ENCODE measurements at places on chromosomes 5 and 9.

DNA sequence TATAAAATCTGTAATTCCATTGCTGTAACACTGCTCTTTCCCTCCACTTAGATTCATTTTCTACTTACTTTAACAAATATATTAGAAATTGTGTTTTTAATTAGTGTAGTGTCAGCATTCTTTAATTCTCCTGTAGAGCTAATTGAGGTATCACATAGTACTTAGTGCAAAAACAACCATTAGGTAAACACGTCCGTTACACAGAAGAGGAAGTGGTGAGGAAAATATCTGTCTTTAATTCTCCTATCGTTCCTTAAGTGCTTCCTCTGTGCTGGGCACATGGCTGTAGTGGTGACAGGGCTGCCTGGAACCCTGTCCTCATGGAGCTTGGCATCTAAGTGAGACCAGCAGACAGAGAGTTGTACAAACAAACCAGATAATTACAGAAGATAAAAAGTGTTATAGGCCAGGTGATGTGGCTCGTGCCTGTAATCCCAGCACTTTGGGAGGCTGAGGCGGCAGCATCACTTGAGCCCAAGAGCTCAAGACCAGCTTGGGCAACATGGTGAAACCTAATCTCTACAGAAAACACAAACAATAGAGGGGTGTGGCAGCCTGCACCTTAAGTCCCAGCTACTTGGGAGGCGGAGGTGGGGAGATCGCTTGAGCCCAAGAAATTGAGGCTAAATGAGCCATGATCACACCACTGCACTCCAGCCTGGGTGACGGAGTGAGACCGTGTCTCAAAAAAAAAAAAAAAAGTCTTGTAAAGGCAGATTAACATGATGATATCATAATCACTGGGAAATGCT lies 36.4 kb downstream of the PARP8 start:
- no peak for DNase-seq

DNA sequence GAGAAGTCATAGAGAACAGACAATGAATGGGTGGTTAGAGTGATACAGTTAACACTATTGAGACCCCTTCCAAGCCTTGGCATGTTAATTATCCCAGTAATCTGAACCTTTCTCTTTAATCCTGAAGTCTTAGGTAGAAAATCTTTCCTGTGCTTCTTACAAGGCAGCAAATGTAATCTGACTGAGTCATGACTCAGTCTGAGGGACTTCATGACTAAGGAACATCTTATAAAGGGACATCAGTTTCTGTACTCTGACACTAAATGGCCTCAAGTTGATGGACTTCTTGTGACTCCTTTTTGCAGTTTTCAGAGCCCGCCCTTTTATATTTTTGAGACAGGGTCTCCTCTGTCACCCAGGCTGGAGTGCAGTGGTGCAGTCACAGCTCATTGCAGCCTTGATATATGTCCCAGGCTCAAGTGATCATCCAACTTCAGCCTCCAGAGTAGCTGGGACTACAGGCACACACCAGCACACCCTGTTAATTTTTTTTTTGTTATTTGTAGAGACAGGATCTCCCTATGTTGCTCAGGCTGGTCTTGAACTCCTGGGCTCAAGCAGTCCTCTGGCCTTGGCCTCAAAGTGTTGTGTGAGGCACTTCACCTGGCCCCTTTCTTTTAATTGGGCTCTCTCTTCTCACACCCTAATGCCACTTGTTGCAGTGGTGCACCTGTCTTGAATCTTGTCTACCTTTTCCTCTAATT lies 9.5 kb downstream of the EXOSC3 start:
- DNase-seq, result no peak

- DNase-seq, result no peak
Measured at GRCh38 chr5:62341783-62342475, 35.9 kb downstream of the KIF2A start.

DNA sequence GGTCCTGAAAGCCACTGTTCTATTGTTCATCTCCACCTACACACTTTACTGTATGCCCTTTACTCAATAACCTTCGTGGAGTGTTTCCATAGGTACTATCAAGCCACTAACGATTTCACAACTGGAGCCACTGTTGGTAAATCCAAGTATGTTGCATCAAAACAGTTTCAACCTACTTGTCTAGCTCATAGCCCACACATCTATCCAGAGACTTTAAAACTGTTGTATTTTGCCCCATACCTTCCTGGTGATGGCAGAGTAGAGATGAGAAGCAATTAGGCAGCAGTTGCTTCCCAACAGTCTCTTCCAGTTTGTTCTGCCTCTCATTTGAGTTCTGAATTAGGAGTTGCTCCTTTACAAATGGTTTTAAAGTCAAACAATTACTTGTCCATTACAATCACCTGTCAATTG lies 607 bp downstream of the FAXDC2 start:
- DNase-seq, result peak; percentile 44

- no peak for DNase-seq
Measured at GRCh38 chr9:125649315-125649714, 57.7 kb downstream of the MAPKAP1 start.

DNA sequence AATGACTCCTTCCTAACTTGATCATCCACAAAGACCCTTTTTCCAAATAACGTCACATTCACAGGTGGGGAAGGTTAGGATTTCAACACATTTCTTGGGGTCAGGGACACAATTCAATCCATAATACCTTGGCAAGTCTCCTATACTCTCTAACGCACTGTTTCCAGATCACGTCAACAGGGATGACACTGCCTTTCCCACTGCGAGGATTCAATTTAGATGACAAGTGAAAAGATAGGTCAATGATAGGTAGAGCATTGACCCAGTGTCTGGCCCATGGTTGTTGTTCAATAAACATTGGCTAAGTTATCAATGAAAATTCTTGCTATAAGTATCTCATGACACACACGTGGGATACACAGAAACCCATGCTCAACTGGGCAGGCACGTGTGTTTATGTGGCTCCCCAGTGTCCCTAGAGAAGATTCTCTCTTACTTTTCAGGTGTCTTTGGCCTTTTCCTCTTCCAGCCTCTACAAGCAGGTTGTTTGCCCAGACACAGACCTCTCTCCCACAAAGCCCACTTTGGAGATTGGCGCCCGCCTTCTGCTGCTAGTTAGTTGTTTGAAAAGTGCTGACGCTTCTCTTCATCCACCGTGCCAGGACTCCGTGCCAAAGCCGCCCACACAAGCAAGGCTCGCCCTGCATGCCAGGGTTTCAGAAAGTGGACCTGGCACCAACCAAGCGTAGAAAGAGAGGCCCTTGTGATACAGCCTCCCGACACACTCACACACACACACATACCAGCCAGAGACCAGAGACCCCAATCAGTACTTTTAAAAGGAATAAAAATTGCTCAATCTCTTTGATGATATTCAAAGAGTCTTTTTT lies 594.5 kb downstream of the BNC2 start:
- no peak for DNase-seq

- no peak for DNase-seq
Measured at GRCh38 chr9:70392850-70393249, 21.6 kb downstream of the KLF9 start.

DNA sequence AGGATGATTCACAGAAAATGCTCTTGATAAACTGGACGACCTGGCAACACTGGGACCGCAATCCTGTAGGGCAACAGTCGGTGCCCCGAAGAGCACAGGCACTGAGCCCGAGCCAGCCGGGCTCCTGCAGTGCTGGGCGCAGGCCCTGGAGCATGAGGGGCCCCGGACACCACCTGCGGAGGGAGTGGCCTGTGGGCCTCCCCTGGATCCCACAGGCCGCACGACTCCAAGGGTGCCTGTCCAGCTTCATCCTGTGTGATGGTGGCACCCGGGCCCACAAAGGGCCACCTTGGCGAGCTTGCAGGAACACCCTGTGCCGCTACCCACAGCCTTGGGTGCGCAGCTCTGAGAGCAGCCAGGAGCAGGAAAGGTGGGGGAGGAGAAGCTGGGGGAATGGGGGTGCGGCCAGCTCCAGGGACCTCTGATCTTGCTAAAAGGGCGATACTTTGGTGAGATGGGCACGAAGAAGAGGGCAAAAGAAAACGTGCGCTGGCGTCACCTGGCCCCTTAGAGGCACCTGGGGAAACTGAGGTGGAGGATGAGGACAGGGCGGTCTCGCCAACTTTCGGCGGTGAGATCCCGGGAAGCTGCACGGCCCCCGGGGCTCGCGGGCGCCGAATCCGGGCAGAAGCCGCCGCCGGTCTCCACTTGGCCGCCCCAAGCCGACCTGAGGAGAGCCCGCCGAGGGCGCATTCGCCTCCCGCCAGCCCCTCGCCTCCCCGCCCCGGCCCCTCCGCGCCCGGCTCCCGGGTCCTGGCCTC lies 722 bp downstream of the TBC1D9B start:
- peak; percentile 17 for DNase-seq

- DNase-seq, result no peak
Measured at GRCh38 chr5:31172881-31173280, 20.6 kb upstream of the CDH6 start.

- no peak for DNase-seq
Measured at GRCh38 chr5:3181671-3182070, 414.0 kb upstream of the IRX1 start.

- no peak for DNase-seq
Measured at GRCh38 chr9:132585954-132586829, 3.8 kb downstream of the BARHL1 start.

GRCh38 chr5:170886210-170886894 lies 24.5 kb downstream of the RANBP17 start:
- peak; percentile 37 for DNase-seq

GRCh38 chr5:160083501-160083900 lies 35.7 kb downstream of the PWWP2A start:
- DNase-seq, result no peak

DNA sequence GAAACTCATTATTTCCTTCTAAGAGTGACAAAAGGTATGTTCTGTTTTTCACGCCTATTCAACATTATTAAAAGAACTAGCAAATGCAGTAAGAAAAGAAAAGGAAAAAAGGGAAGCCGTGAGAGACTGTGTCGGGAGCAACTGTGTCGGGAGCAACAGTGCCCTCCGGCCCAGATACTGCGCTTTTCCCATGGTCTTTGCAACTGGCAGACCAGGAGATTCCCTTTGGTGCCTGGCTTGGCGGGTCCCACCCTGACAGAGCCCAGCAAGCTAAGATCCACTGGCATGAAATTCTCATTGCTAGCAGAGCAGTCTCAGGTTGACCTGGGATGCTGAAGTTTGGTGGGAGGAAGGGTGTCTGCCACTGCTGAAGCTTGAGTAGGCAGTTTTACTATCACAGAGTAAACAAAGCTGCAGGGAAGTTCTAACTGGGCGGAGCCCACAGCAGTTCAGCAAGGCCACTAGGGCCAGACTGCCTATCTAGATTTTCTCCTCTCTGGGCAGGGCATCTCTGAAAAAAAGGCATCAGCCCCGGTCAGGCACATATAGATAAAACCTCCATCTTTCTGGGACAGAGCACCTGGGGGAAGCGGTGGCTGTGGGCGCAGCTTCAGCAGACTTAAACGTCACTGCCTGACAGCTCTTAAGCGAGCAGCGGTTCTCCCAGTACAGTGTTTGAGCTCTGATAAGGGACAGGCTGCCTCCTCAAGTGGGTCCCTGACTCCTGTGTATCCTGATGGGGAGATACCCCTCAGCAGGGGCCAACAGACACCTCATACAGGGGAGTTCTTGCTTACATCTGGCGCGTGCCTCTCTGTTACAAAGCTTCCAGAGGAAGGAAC lies 1237.4 kb upstream of the CDH18 start:
- DNase-seq, result no peak

DNA sequence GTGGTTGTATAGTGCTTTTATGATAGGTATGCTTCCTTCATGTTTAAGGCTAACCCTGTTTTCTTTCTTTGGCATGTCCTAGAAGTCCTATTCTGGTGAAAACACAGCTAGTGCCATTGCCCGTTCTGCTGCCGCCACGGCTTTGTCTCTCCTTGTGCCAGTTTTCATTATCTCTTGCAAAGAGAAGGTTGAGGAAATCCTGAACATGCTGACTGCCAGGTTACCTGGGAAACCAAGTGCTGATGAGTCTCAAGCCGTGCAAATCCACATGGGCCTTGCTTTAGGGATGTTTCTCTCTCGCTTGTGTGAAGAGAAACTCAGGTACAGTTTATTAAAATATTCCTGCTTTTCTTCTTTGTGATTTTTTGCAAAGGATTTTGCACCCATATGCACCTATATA lies 102.2 kb downstream of the HACD4 start:
- no peak for DNase-seq

- peak; percentile 76 for DNase-seq
Measured at GRCh38 chr5:163504079-163504931, 1.1 kb upstream of the MAT2B start.

GRCh38 chr9:89881431-89881830 lies 276.6 kb downstream of the GADD45G start:
- no peak for DNase-seq

DNA sequence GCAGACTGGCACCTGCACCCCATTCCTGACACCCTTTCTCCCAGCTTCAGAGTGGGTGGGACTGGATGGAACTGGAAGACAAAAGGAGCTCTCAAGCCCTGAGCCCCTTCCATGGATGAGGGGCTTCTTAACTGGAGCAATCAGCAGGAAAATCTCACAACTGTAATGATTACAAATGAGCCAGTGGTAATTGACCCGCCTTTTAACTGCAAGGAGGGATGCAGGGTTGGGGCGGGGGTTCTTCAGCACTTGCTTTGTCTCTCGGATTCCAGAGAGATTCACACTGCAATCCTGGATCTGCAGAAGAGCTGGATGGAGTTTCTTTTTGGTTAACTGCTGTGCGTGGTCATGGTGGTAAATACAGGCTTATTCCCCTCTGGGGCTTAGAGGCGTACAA lies 160.1 kb upstream of the SHB start:
- no peak for DNase-seq

GRCh38 chr5:171745602-171746001 lies 40.0 kb upstream of the SMIM23 start:
- peak; percentile 63 for DNase-seq

DNA sequence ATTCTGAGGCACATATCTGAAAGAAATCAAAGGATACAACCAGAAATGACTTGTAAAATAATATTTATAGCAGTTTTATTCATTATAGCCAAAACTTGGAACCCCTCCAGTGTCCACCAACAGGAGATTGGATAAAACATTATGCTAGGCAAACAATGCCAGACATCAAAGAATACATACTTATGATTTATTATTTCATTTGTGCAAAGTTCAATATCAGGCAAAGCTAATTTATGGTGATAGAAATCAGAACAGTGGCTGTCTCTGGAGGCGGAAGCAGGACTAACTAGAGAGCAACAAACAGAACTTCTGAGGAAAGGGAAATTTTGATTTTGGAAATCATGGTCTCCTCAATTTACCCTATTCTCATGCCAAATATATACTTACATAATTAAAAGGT lies 193.1 kb downstream of the ICE1 start:
- DNase-seq, result peak; percentile 14

GRCh38 chr5:72662305-72662704 lies 154.2 kb upstream of the TNPO1 start:
- no peak for DNase-seq

GRCh38 chr5:5795074-5795771 lies 372.7 kb downstream of the ICE1 start:
- DNase-seq, result peak; percentile 1
